ENCODE measurements at places on chromosomes 11 and 22. TPM values are rescaled to one million over a fixed set of nuclear protein-coding genes. Genes with fewer than 3 reads are reported as not detected.

Gene THY1
- total RNA-seq, result not detected

- no peaks in the 10 kb centered on the region for H3K27me3 ChIP-seq
- no peak for DNase-seq
- no peak overlapping the region for H3K27ac ChIP-seq
- no peaks in the 10 kb centered on the region for H3K4me1 ChIP-seq
Measured at GRCh38 chr11:115912484-115912945, 408.3 kb upstream of the CADM1 start.

Gene TRAF6
- total RNA-seq, result 13.5 TPM

DNA sequence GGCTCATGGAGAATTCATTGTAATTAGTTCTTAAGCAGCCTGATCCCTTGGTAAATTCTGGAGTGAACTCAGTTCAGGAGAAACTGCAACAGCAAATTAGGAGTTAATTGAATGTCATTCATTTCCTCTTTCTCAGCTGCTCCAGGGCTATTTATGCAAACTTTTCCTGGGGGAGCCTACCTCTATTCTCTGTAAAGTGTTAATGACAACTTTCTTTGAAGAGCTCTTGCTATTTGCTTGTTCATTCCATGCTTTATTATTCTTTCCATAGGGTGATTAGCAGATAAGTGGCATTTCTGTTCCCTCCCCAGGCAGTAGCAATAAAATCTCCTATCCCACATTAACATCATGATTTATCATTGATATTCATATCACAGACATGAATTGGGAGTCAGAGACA is 267.6 kb upstream of the DDI1 start:
- H3K4me1 ChIP-seq, result no peaks in the 10 kb centered on the region
- H3K4me3 ChIP-seq, result no peak overlapping the region
- DNase-seq, result no peak
- H3K27me3 ChIP-seq, result no peaks in the 10 kb centered on the region

DNA sequence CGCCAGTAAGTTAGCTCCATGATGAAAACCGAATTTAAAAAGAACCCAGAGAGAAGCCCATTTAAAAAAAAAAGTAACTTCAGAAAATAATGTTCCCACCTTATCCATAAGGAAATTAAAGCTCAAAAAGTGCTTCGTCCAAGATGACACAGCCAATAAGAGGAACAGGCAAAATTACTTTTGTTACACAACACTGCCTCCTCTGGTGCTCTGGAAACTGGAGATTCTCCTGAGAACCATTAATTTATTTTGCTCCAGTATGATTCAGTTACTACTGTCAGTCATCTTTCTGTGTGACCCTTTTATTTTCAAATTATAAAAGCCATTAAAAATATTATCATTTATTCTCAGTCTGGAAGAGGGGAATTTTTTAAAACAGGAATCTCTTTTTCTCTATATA is 2.0 kb downstream of the IFT27 start:
- H3K27ac ChIP-seq, result no peak overlapping the region
- no peaks in the 10 kb centered on the region for H3K27me3 ChIP-seq
- peak; percentile 30 for DNase-seq

DNA sequence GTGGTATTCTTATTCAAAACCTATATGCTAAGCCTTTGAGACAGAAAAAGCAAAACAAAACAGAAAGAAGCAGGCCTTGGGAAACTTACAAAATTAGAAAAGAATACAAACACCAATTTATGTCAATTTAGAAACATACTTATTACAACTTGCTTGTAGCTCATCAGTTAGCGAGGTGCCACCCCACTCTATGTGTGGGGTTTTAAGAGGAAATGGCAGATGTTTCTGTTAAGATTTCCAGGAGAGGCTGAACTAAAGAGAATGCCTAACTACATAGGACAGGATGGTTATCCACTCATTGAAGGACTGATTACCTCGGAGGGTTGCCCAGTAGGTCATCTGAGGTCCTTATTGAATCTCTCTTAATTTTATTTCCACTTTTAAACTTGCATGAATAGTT is 302.0 kb downstream of the ETS1 start:
- peak overlapping the region; percentile 4 for H3K27ac ChIP-seq
- peaks cover 5% of the 10 kb centered on the region for H3K36me3 ChIP-seq
- peaks cover 54% of the 10 kb centered on the region for H3K4me1 ChIP-seq
- no peak for DNase-seq
- peaks cover 2% of the 10 kb centered on the region for H3K27me3 ChIP-seq

- no peak overlapping the region for H3K27ac ChIP-seq
- no peaks in the 10 kb centered on the region for H3K27me3 ChIP-seq
Measured at GRCh38 chr22:25697181-25697664, 44.8 kb upstream of the MYO18B start.

DNA sequence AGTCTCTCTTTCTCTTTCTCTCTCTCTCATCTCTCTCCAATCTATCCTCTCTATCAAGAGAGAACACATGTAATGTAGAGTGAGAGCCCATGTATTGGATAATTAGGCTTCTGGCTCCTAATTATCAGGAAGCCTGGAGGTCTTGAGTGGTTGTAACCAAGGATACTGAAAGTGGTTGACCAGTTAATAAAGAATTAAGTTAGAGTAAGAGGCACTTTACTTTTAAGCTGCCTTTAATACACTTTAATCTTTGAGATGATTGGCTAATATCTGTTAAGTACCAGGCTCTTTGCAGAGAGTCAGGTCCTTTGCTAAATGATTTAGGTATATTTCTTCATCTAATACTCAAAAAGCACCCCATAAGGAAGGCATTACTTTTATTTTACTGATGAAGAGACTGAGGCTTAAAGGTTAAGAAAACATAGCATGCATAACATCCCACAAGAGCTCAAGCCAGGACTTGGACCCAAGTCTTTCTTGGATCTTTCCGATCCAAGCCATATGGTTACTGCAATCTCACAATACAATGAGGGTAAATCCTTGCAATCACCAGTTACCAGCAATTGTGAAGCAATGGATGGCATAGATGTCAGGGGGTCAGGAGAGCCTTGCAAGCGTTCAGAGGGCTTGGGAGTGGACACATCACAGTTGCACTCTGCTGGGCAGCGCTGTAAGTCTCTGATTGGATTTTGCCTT is 22.1 kb downstream of the CD44 start:
- DNase-seq, result no peak
- H3K27ac ChIP-seq, result peak overlapping the region; percentile 63
- peaks cover 98% of the 10 kb centered on the region for H3K4me1 ChIP-seq
- H3K36me3 ChIP-seq, result peaks cover 83% of the 10 kb centered on the region

DNA sequence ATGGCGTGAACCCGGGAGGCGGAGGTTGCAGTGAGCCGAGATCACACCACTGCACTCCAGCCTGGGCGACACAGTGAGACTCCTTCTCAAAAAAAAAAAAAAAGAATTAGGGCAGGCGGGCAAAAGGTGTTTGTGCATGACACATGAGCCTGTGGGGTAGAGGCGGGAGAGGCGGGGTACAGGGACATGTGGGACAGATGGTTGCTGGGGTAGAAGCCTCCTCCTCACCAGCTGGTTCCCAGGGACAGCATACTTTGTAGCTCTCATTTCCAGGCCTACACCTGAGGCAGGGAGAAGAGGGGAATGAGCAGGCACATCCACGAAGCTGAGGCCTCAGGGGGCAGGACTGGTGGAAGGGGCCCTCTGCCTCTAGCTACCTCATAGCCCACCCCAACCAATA is 23.7 kb downstream of the YWHAH start:
- H3K4me3 ChIP-seq, result no peak overlapping the region
- no peaks in the 10 kb centered on the region for H3K36me3 ChIP-seq
- H3K4me1 ChIP-seq, result peaks cover 13% of the 10 kb centered on the region
- H3K27me3 ChIP-seq, result peaks cover 1% of the 10 kb centered on the region
- no peak overlapping the region for H3K27ac ChIP-seq

DNA sequence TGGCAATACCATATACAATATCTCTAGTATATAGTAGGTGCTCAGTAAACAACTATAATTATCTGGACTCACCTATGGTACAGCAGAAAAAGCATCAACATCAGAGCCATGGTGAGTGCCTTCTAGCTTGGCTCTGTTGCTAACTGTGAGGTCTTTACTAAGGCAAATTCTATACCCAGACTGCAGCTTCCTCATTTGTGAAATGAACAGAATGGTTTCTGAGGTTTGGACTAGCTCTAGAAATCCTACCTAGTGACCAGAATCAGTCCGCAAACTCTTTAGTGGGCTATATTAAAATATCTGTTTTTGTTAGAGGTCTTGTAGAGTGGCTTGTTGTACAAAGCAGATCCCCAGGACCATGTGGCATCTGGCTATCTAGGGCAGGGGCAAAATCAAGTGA is 3.7 kb downstream of the MS4A1 start:
- DNase-seq, result no peak
- H3K27me3 ChIP-seq, result peaks cover 6% of the 10 kb centered on the region
- H3K4me1 ChIP-seq, result no peaks in the 10 kb centered on the region
- no peak overlapping the region for H3K4me3 ChIP-seq
- H3K36me3 ChIP-seq, result no peaks in the 10 kb centered on the region
- H3K27ac ChIP-seq, result no peak overlapping the region

DNA sequence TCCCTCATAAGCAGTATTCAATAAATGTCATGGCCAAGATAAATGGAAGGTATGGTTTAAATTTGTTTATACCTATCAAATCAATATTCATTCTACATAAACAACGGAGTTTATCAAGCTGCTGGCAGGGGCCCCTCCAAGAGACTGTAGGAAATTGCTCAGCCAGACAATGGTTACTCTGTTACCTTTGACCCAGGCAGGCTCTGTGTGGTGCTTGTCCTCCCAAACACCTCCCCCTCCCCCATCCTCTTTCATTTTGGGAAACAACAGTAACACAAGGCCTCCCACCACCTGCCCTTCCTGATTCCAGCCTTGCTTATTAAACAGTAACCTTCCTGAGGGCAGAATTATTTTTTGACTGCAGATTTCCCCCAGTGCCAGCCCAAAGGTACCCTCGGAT is 10.5 kb upstream of the ZBTB16 start:
- no peak overlapping the region for H3K4me3 ChIP-seq
- DNase-seq, result no peak
- H3K4me1 ChIP-seq, result peaks cover 12% of the 10 kb centered on the region
- H3K36me3 ChIP-seq, result peaks cover 2% of the 10 kb centered on the region
- peaks cover 22% of the 10 kb centered on the region for H3K27me3 ChIP-seq

DNA sequence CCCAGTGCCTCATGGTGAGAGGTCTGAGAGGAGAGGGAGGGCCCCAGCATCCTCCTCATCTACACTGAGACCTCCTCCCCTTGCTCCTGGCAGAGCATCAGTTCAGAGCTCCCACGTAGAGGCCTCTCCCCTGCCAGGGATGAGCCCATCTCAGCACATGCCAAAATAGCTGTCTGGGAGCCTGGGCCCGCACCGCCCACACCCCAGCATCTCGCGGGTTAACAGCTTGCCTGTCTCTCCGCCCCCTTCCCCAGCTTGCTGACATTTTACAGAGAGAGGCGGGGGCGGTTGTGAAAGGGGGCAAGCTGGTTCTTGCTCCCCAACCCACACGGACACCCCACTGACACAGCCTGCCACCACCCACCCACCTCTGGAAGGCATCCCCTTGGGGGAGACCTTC is 6.4 kb downstream of the DGKZ start:
- peak overlapping the region; percentile 86 for H3K27ac ChIP-seq
- DNase-seq, result no peak
- H3K4me3 ChIP-seq, result no peak overlapping the region
- no peaks in the 10 kb centered on the region for H3K27me3 ChIP-seq
- H3K4me1 ChIP-seq, result peaks cover 73% of the 10 kb centered on the region

DNA sequence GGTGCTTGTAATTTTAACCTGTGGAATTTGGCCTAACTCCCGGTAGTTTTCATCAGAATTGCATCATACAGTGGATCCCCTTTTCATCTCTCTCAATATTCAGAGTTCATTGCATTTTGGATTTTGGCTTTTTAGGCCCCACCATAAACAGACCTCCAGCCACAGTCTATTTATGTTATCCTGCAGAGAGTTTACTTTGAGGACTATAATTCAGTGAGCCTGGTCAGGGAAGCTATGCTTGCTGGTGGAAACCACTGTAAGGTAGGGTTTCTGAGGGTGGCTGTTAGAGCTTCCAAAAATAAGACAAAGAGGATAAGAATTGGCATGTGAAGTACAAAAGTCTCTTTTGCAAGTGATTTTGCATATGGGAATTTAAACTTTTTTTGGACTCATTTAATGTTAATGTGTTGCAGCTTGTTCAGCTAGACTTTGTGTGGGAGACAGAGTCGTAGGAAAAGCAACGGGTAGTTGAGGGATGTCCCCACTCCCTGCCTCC is 34.8 kb upstream of the DDI1 start:
- no peak for DNase-seq
- no peak overlapping the region for H3K27ac ChIP-seq
- H3K4me1 ChIP-seq, result no peaks in the 10 kb centered on the region
- no peaks in the 10 kb centered on the region for H3K36me3 ChIP-seq

GRCh38 chr11:65780770-65781151 is at the start of gene AP5B1:
Gene AP5B1, minus strand, starts transcription at chr11:65780976. Its CDS starts 385 bp downstream, at chr11:65780591.
- peak within 1 kb of the TSS; percentile 84 for H3K4me3 ChIP-seq
- peaks cover 19% of the 10 kb centered on the region for H3K4me1 ChIP-seq
- peak; percentile 63 for DNase-seq
- H3K27ac ChIP-seq, result peak within 1 kb of the TSS; percentile 90
- H3K36me3 ChIP-seq, result peaks cover 6% of the 10 kb centered on the region

GRCh38 chr22:49979587-49980264 is 19.2 kb downstream of the PIM3 start:
- no peak for DNase-seq
- peaks cover 9% of the 10 kb centered on the region for H3K27me3 ChIP-seq
- peaks cover 20% of the 10 kb centered on the region for H3K4me1 ChIP-seq
- no peak overlapping the region for H3K4me3 ChIP-seq

Data from activated CD4-positive, alpha-beta T cell treated with anti-CD3 and anti-CD28 coated beads, Interleukin-2, amount 10 ng/mL, durations not matched to agents 7 days and 5 days (primary cell).